SK-N-SH (cell line): ENCODE measurements at places on chromosomes 3 and 15. TPM values are rescaled to one million over a fixed set of nuclear protein-coding genes. Genes with fewer than 3 reads are reported as not detected.

Gene SLC24A1
- polyA plus RNA-seq = 7.7 and 8.7 TPM in 2 replicates

DNA sequence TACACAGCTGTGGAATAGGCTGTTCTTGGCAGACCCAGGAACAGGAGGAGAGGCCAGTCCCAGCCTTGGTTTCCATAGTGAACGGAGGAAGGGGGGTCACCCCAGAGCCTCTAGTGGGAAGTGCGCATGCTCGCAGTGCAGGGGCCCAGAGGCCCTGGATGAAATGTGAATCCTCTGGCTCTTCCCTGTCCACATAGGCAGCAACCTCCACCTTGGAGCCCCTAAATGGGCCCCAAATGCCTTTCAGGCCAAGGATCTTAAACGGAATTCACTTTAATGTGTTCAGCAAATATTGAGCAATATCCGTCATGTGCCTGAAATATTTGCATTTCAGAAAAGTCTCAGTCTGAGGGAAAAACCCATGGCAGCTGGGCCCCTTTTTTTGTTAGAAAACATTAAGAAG lies 3.3 kb upstream of the NDN start:
- DNase-seq = peak; percentile 41

- peak; percentile 84 for DNase-seq
These were observed 1.5 kb upstream of the RBM15B start for GRCh38 chr3:51389423-51390183.

DNA sequence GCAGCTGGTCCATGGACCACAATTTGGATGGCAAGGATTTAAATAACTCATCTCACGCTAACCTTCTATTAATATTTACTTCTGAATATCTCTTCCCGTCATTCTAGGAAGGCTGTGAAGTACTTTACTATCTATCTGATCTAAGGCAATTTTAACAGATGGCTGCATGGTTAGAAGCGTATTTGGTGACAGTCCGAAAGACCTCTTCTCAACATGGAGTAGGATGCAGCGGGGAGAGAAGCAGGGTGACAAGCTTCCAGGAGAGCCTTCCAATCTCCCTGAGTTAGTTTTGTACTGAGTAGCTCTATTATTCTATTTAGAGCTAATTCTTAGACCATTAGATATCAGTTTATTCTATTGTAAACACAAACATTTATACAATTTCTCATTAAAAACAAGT lies 309.4 kb downstream of the PLCL2 start:
- no peak for DNase-seq

DNA sequence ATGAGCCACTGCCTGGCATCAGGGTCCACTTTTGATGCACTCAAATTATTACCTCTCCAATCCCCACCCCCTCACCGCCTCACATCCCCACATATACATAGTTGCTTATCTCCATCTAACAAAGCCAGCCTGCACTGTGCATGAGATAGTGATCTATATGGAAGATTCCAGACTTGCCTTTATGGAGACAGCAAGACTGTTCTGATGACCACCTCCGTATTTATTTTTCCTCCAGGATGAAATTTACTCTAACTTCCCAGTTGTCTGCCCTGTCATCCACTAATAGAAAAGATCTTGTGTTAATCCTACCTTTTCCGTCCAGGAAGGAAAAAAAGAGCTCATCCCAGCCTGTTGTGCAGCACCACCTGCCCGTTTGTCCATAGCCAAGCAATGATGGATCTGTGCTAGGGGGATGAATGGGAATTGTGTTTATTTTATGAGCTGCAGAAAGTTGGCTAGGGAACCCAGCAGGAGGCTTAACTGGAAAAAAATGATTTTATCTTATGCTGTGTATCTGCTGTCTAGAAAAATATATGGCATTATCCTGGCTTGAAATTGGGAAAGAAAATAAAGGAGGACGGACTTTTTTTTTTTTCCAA lies 114.5 kb downstream of the CD47 start:
- no peak for DNase-seq

- no peak for DNase-seq
These were observed 239.4 kb downstream of the WNT5A start for GRCh38 chr3:55247666-55248065.
